ENCODE measurements at places on chromosomes 4 and X.

- DNase-seq, result peak; percentile 46
Observed at GRCh38 chrX:153971450-153972367, at the start of gene HCFC1. Gene HCFC1, minus strand, starts transcription at chrX:153971818. Its CDS starts 978 bp downstream, at chrX:153970840.

DNA sequence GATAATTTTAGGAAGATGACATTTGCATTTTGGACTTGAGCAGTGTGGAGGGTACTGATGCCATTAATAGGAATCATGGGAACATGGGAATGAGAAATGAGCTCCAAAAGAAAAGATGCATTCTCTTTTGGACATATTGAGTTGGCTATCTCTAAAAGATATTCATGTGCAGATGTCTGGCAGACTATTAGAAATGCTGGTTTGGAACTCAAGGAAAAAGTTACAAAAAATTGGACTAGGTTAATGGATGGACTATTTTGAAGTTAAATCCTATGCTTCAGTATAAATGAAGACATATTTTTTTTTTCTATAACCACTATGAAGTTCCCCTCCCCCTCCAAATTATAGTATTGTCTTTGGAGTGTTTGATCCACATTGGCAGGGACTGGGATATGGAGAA lies 3.6 kb upstream of the LIMCH1 start:
- no peak for DNase-seq

DNA sequence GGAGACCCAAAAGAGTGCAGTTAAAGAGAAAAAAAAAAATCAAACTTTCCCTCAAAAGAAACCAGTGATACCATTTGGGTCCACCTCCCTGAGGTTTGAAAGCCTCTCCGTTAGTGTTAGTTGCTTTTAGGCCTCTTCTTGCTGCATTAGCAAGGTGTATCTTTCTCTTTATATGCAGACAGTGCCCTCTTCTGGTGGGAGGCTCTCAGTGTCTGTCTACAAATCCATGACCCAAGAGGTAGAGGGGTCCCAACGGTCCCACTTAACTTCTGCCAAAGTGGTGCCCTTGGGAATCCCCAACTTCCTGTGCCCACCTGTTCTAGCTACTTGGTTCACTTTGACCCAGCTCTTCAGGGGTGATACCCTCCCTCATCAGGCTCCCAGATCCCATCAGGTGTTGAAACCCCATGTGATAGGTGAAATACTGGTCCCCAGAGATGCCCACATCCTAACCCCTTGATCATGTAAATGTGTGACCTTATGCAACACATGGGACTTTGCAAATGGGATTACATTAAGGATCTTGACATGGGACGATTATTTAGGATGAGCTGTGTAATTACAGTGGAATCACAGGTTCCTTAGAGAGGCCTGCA lies 63.7 kb upstream of the CD99 start:
- no peak for DNase-seq

DNA sequence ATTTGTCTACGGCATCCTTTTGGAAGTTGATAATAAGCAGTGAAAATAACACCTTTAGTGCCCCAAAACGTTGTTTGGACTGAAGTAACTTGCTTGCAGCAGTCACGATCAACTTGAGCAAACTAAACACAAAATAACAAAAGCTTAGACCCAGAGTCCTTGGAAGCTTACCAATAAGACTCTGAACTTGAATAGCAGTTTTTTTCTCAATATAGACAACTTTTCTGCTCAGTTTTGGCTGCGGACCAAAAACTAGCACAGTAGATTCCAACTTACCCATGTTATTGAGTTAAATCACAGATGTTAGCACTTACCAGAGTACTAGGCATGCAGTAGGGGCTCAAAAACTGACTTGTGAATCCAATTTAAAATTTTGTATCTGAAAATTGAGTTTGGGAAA lies 746.9 kb downstream of the PCDH19 start:
- DNase-seq, result no peak

DNA sequence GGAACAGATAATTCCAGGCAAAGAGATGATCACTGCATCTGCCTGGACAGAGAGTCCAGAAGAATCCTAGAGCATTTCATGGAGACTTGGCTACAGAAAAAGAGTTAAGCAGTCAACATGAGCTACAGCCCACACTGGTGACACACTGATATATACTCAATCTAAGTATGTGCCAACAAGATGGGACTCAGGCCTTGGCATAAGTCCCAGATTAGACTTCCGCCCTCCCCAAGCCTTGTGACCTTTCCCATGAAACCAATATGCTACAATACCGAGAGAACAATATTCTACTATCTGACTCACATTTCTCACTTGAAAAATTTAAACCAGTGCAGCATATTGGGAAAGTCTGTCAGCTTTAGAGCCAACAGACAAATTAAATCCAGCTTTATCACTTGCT lies 65.7 kb upstream of the SLITRK2 start:
- no peak for DNase-seq

DNA sequence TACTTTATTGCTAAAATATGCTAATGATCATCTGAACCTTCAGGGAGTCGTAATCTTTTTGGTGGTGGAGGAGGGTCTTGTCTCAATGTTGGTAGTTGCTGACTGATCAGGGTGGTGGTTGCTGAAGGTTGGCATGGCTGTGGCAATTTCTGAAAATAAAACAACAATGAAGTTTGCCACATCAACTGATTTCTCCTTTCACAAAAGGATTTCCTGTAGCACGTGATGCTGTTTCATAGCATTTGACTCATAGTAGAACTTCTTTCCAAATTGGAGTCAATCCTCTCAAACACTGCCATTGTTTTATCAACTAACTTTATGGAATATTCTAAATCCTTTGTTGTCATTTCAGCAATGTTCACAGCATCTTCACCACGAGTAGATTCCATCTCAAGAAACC lies 19.3 kb downstream of the DDIT4L start:
- no peak for DNase-seq

- DNase-seq, result no peak
Observed at GRCh38 chr4:17285747-17286146, 226.1 kb downstream of the QDPR start.

DNA sequence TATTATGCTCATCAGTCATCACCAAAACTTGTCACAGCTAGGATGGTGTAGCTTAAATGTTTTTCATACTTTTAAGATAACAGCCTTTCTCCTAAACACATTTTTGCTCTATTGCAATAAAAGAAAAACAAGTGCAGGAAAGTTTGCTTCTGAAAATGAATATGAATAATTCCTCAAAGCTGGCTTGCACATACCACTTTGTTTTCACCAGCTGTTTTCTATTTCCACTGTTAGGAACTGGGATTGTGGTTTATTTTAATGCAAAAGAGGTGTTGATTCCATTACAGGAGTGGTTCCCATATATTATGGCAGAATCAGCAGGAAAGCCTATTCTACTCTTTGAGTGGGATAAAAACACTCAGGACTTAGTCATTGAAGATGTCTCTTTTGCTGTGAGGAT lies 145.9 kb downstream of the PPA2 start:
- DNase-seq, result no peak

- no peak for DNase-seq
Observed at GRCh38 chr4:183853548-183853940, 51.6 kb upstream of the STOX2 start.

- DNase-seq, result no peak
Observed at GRCh38 chr4:62898115-62898514, 1511.1 kb downstream of the TECRL start.

GRCh38 chr4:149896432-149896831 lies 80.8 kb upstream of the IQCM start:
- DNase-seq, result no peak

- DNase-seq, result no peak
Observed at GRCh38 chr4:79948261-79948660, 124.8 kb downstream of the ANTXR2 start.

DNA sequence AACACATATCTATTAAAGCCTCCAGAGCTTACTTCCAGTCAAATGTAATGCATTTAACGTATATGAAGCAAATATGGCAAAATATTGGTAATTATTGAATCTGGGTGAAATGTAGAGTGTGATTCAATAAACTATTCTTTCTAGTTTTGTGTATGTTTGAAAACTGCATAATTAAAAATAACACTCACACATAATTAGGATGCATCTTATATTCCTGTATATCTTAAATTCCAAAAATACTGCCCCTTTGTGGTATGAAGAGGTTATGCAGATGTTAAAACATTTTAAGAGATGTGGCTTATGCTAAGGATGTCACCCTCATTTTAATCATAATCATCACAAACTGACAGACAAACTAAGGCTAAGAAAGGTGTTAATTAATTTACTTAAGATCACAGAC lies 182.9 kb downstream of the COX18 start:
- DNase-seq, result no peak

DNA sequence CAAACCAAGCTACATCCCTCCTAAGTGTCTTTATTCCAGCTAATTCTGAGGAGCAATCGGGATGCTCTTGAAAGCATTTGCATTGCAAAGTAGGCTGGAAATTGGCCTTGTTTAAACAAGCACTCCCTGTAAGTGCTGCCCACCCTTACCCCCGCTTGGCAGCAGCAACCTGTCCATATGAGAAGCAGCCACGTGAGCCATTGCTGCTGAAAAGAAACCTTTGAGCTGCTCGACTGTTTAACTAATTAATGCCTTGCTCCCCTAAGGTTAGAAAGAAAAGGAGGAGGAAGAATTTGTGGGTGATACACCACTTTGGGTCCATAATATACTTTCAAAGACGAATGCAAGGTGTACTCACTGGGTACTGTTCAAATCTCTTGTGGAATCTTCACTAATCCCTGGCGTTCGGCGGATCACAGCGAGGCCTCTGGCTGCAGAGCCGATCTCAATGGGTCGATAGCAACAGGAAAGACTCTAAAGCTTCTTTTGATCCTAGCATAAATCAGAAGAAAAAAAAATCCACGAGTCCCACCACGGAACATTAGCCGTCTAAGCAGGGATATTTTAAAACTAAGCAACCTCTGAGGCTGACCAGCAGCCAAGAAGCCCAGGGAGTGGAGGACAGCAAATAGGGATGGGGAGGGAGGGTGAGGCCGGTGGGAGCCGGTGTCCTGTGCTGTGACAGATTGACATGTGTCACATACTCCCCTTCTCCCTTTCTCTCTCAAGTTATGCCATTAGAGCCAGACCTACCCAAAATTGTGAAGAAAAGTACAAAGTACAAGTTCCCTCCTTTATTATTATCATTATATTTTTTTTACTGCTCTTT lies 37.2 kb upstream of the MGST2 start:
- no peak for DNase-seq

GRCh38 chr4:153398713-153399112 lies 54.2 kb downstream of the MND1 start:
- DNase-seq, result no peak

DNA sequence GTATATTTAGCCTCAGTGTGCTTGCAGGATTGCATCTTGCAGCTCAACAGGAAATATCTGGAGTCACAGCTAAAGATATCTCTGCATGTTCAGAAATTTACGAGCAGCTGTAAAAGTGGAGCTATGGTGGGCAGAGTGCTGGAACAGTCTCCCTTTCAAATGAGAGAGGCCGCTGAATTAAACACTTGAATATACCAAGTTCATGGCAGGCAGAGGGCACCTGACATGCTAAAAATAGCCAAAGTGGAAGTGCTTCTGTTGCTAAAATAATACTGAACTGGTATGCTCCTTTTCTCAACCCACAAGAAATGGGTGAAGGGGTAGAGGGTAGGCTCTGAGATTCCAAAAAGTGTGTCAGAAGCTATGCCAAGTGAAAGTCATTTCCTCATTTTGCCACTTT lies 98.1 kb downstream of the MGST2 start:
- DNase-seq, result no peak

DNA sequence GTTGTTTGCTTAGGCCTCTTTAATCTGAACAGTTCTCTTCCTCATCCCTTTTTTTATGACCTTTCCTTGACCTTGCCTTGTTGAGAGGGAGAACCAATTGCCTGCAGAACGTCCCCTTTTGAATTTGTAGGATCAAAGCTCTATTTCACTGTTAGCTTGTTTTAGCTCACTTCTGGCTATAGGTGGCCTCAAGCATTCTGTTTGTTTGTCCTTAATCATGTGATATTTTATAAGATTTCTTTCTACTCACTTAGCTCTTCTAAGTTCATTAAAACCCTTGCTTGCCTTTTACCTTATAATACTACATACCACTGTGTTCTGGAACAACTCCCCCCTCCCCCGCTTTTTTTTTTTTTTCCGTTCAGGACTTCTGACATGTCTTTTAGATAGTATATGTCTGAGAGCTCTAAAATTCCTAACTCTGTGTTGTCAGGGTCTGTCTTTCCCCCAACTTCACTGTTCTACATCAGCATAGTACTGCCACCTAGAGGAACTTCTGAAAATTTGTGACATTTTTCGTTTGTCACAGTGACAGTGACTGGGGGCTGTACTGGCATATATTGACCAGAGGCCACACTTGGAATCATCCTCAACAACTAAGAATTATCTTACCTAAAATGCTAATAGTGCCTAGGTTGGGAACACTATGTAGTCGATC lies 128.5 kb downstream of the LARP7 start:
- DNase-seq, result peak; percentile 10

DNA sequence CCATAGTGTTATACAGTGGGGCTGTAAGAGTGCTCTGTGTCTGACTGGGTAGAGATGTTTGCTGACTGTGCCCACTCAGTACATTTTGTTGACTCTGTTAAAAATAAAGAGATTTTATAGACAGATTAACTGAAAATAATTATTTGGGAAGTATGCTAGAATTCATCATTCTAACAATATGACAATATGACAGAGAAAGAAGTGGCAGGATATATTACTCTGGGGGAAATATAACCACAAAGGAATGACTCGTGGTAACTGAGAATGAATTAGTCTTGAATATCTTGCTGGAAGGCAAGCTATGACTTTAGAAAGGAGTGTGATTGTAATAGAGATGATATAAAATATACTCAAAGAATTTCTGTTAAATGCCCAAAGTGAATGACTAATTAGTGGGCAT lies 46.8 kb downstream of the TMEM165 start:
- no peak for DNase-seq

GRCh38 chrX:104522386-104522785 lies 43.6 kb upstream of the IL1RAPL2 start:
- no peak for DNase-seq

DNA sequence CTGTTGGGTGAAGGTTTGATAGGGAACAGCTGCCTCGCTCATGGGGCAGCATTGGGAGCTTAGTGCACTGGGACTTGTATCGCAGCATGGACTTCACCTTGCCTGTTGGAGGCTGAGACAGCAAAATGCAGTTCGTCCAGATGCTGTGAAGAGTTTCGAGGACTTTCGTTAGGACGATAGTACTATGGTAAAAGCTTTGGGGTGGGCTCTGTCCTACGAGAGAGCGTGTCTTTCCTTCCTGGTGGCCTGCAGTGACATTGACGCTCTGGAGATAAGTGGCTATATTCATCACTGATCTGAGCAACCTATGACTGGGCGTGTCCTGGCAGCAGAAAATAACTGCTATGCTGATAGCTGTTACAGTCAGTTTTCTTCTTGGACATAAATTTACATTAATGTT lies 44.8 kb downstream of the ARHGAP10 start:
- DNase-seq, result no peak

Measured in GM12864 (cell line).